ENCODE measurements at places on chromosomes 11 and 22.

DNA sequence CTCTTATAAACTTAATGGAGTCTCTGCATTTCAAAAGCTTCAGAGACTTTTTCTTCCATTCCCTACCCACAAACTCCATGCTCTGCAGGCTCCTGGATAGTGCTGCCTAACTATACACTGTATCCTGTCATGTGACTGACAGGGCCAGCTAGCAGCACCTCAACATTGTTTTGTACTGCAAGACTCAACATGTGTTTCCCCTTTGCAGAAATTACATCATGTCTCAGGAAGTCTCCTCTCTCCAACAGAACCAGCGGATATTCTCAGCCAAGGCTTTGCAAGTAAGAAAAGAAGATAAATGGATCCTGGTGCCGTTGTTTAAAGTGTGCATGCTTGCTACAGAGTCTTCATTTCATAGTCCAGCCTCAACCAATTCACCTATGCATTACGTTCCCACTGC, 164.0 kb upstream of the UBASH3B start:
- H3K4me1 ChIP-seq, result no peaks in the 10 kb centered on the region
- H3K36me3 ChIP-seq, result no peaks in the 10 kb centered on the region
- H3K27me3 ChIP-seq, result no peaks in the 10 kb centered on the region
- no peak overlapping the region for H3K27ac ChIP-seq
- no peak overlapping the region for H3K4me3 ChIP-seq
- no peak for DNase-seq

- no peaks in the 10 kb centered on the region for H3K36me3 ChIP-seq
- H3K4me3 ChIP-seq, result no peak overlapping the region
Measured at GRCh38 chr11:69911310-69912160, 92.3 kb upstream of the FGF3 start.

GRCh38 chr22:36204001-36204631, 2.5 kb upstream of the APOL4 start:
- no peak overlapping the region for H3K27ac ChIP-seq
- no peaks in the 10 kb centered on the region for H3K36me3 ChIP-seq
- peaks cover 19% of the 10 kb centered on the region for H3K4me1 ChIP-seq

DNA sequence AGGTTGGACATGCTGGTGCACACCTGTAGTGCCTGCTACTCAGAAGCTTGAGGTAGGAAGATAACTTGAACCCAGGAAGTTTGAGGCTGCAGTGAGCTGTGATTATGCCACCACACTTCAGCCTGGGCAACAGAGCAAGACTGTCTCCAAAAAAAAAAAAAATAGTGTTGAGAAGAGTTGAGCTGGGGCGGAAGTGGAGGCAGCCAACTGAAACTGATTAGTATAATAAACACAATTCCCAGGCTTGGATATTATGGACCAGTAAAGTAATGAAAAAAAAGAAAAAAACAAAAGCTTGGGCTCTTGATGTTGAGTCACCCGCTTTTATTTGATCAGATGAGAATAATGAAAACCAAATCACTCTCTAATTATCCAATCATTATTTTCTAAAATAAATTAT, 21.0 kb downstream of the LDLRAD3 start:
- H3K4me3 ChIP-seq, result no peak overlapping the region
- no peak for DNase-seq

DNA sequence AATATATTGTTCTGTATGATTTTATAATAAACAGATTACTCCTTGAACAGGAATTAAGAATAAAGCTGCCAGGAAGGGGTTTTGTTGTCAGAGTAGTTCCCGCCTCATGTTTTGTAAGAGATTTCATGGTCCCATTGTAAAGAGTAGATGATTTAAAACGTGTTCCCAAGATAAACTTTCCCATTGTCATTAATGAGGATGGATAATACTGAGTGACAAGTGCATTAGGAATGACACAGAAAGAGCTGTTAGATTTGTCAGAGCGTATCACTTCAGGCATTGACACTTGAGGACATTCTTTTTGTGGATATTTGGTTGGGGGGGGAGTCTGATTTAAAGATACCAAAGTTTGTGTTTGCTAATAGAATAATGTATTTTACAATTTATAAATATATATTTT, 147.0 kb downstream of the PAX6 start:
- no peak for DNase-seq
- no peaks in the 10 kb centered on the region for H3K27me3 ChIP-seq
- H3K27ac ChIP-seq, result no peak overlapping the region
- H3K36me3 ChIP-seq, result no peaks in the 10 kb centered on the region
- no peaks in the 10 kb centered on the region for H3K4me1 ChIP-seq

Data from testis (tissue), 5 donors.